ENCODE measurements at places on chromosomes 3 and 15. TPM values are rescaled to one million over a fixed set of nuclear protein-coding genes. Genes with fewer than 3 reads are reported as not detected.

The SCN5A gene
- not detected for total RNA-seq

The ECE2 gene
- not detected for total RNA-seq

The DOCK3 gene
- 0.93 TPM for total RNA-seq

The LSMEM2 gene
- not detected for total RNA-seq

The BHLHE40 gene
- 167 TPM for total RNA-seq

The GABRR3 gene
- total RNA-seq: 0.05 TPM

The OSBPL10 gene
- 2.6 TPM for total RNA-seq

The ACKR2 gene
- total RNA-seq: 1.00 TPM

The CHRNA3 gene
- total RNA-seq: not detected
